ENCODE measurements at places on chromosomes 11 and 22. TPM values are rescaled to one million over a fixed set of nuclear protein-coding genes. Genes with fewer than 3 reads are reported as not detected.
A peak's percentile ranks its signal among the peaks of the same experiment; 100 is the strongest.

DNA sequence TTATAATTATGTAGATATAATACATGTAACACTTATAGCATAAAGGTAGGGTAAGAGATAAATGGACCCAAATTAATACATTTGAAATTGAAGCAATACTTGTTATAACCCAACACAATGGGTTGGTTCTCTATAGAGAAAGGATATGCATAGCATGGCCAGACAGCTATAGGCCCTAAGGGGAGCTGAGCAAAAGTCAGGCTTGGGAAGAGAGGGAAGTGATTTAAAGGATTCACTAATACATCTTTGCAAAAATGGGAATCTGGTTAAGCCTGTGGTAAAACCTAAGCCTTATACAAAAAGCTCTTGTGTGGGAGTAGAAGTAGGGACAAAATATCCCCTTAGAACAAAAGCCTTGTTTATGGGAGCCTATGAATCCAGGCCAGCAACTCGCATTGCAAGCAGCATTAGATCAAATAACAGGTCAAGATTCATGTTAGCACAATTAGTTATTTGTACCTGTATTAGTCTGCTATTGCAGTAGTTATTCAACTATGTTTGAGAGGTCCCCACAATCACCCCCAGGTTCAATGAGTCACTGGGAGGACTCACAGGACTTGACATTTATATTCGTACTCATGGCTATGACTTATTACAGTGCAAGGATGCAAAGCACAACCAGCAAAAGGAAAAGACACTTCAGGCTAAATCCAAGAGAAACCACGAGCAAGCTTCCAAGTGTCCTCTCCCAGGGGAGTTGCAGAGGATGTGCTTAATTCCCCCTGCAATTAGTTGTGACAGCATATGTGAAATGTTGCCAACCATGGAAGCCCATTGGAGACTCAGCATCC lies 144.7 kb upstream of the LMO1 start:
- no peaks in the 10 kb centered on the region for H3K4me1 ChIP-seq
- no peak overlapping the region for H3K27ac ChIP-seq
- no peaks in the 10 kb centered on the region for H3K36me3 ChIP-seq
- no peak for DNase-seq
- no peak overlapping the region for H3K4me3 ChIP-seq
- H3K27me3 ChIP-seq = no peaks in the 10 kb centered on the region

The RASGRP2 gene
- total RNA-seq = 210 TPM

- H3K36me3 ChIP-seq = peaks cover 23% of the 10 kb centered on the region
- DNase-seq = no peak
- peak overlapping the region; percentile 56 for H3K4me3 ChIP-seq
- no peaks in the 10 kb centered on the region for H3K27me3 ChIP-seq
- peak overlapping the region; percentile 53 for H3K27ac ChIP-seq
Observed at GRCh38 chr22:50272044-50272802, 2.0 kb upstream of the MAPK11 start.

DNA sequence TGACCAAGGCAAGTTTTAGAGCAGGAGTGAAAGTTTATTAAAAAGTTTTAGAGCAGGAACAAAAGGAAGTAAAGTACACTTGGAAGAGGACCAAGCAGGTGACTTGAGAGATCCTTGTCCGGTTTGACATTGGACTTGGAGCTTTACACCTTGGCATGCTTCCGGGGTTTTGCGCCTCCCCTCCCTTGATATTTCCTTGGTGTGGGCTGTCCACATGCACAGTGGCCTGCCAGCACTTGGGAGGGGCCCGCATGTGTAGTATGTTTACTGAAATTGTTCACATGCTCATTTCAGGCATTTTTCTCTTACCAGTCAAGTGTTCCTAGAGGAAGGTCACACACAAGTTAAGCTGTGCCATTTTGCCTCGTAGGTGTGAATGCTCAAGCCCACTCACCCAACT lies 19.0 kb upstream of the THRSP start:
- no peaks in the 10 kb centered on the region for H3K36me3 ChIP-seq
- H3K4me3 ChIP-seq = no peak overlapping the region
- no peak for DNase-seq
- H3K27ac ChIP-seq = no peak overlapping the region

GRCh38 chr11:69364921-69365320 lies 71.0 kb downstream of the MYEOV start:
- DNase-seq = no peak
- H3K27ac ChIP-seq = no peak overlapping the region
- H3K4me1 ChIP-seq = no peaks in the 10 kb centered on the region
- no peaks in the 10 kb centered on the region for H3K36me3 ChIP-seq

DNA sequence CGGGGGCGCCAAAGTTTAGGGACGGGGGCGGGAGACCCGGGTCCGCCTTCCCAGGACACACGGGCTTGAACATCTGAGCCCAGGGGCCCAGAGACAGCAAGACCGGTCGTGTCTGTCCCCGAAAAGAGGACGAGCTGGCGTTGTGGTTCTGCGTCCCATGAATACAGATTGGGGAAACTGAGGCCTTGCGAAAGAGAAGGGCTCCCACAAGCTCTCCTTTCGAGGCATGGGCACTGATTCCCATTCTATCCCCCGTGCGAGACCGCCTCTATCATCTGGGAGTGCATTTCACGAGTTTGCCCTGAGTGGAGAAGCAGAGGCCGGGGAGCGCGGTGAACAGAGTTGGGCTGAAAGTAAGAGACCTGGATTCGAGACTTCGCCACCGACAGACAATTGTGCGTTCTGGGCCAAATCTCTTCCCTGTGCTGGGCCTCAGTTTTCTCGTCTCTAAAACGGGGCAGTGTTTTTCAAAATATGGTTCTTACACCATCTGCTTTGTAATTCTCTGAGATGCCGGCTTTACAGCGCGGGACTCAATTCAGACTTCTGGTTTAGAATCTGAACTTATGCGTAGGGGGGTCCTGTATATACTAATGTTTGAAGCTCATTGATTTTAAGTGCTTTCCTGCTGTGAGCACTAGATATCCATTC lies 471 bp downstream of the RNF185 start:
- H3K27me3 ChIP-seq = no peaks in the 10 kb centered on the region
- H3K4me3 ChIP-seq = peak overlapping the region; percentile 80
- H3K4me1 ChIP-seq = peaks cover 29% of the 10 kb centered on the region
- peak; percentile 79 for DNase-seq
- H3K27ac ChIP-seq = peak overlapping the region; percentile 79

GRCh38 chr11:101914341-101914737 lies 471 bp upstream of the CEP126 start:
- H3K36me3 ChIP-seq = no peaks in the 10 kb centered on the region
- no peak for DNase-seq
- H3K27ac ChIP-seq = peak overlapping the region; percentile 11
- H3K27me3 ChIP-seq = no peaks in the 10 kb centered on the region

GRCh38 chr11:134019500-134019899 lies 49.4 kb upstream of the JAM3 start:
- H3K27me3 ChIP-seq = peaks cover 12% of the 10 kb centered on the region
- no peak overlapping the region for H3K4me3 ChIP-seq
- no peak overlapping the region for H3K27ac ChIP-seq
- H3K4me1 ChIP-seq = no peaks in the 10 kb centered on the region
- no peaks in the 10 kb centered on the region for H3K36me3 ChIP-seq
- no peak for DNase-seq

- H3K27me3 ChIP-seq = peaks cover 31% of the 10 kb centered on the region
- no peaks in the 10 kb centered on the region for H3K4me1 ChIP-seq
- DNase-seq = no peak
- no peaks in the 10 kb centered on the region for H3K36me3 ChIP-seq
- H3K27ac ChIP-seq = no peak overlapping the region
Observed at GRCh38 chr11:113505046-113505445, 29.8 kb upstream of the DRD2 start.

The NXPE2 gene
- not detected for total RNA-seq

The HSPB2 gene
- 1.8 TPM for total RNA-seq

The CDC42EP1 gene
- 26.5 TPM for total RNA-seq

DNA sequence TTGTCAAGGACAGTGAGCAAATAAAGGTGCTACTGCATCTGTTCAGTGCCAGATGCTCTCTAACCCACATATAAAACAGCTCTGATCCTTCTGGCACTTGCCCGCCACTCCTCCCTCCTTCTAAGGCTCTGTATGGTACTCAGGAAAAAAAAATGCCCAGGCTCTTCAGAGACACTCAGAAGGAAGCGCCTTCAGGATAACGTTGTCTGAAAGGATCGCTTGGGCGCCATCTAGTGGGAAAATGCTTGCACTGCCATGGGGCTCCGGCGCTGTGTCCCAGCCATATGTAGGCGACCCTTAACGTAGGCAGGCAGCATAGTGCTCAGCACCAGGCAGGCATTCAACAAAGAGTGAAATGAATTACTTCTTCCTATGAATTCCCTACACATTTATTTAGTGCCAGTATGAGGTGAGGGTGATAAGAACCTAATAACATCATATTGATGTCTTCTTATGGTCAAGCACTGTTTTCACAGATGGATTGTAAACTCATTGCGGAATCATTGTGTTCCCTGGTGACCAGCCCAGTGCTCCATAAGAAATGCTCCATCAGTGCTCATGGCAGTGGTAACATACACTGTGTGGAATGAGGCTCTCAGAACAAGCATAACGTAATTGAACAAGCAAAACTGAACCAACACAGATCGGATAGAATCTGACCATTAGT lies 39.6 kb downstream of the PAMR1 start:
- H3K4me3 ChIP-seq = no peak overlapping the region
- H3K36me3 ChIP-seq = no peaks in the 10 kb centered on the region
- no peaks in the 10 kb centered on the region for H3K27me3 ChIP-seq
- DNase-seq = peak; percentile 85
- no peaks in the 10 kb centered on the region for H3K4me1 ChIP-seq
- H3K27ac ChIP-seq = no peak overlapping the region

DNA sequence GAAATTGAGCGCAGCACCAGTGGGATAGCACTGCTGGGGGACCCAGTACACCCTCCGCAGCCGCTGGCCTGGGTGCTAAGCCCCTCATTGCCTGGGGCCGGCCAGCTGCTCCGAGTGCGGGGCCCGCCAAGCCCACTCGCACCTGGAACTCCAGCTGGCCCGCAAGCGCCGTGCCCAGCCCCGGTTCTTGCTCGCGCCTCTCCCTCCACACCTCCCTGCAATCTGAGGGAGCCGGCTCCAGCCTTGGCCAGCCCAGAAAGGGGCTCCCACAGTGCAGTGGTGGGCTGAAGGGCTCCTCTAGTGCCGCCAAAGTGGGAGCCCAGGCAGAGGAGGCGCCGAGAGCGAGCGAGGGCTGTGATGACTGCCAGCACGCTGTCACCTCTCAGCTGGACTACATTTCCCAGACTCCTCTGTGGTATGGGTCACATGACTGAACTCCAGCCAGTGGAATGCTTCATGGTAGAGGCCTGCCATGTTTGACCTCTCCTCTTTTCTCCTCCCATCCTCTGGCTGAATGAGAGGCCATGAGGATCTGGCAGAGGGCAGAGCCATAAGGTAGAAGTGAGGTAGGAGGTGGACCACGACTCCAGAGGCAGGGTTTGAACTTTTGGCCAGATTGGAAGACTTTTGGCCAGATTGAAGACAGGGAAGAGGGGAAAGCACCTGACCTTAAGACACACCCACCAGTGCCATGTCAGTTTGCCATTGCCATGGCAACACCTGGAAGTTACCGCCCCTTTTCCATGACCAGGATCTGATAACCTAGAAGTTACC lies 6.2 kb downstream of the MRGPRD start:
- no peak overlapping the region for H3K27ac ChIP-seq

- no peak overlapping the region for H3K27ac ChIP-seq
- no peaks in the 10 kb centered on the region for H3K27me3 ChIP-seq
- no peaks in the 10 kb centered on the region for H3K36me3 ChIP-seq
- no peak overlapping the region for H3K4me3 ChIP-seq
- DNase-seq = no peak
Observed at GRCh38 chr11:46107408-46107718, 13.9 kb downstream of the PHF21A start.

DNA sequence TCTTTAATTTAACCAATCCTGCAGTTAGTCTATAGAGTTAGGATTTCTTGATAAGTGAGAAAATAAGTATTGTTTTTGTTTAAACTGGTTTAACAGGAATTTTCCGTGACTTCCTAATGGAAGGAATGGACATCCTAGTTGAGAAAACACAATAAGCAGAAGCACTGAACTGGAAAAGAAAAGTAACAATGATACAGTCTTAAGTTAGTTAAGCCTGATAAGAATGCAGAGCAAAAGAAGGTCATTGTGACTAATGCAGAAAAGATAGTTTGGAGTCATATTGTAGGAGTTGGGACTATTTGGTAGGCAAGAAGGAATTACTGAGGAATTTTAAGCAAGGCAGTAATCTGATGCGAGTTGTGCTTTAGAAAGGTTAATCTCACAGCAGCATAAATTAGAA lies 11.7 kb downstream of the RNF141 start:
- H3K4me1 ChIP-seq = no peaks in the 10 kb centered on the region
- H3K4me3 ChIP-seq = no peak overlapping the region
- H3K27me3 ChIP-seq = no peaks in the 10 kb centered on the region

The CBLIF gene
- total RNA-seq = not detected

GRCh38 chr11:93700830-93701229 lies 39.3 kb downstream of the CEP295 start:
- H3K4me1 ChIP-seq = no peaks in the 10 kb centered on the region
- H3K27me3 ChIP-seq = no peaks in the 10 kb centered on the region
- H3K4me3 ChIP-seq = no peak overlapping the region
- no peak overlapping the region for H3K27ac ChIP-seq
- no peak for DNase-seq

GRCh38 chr22:33112580-33112979 lies 54.4 kb upstream of the SYN3 start:
- no peak for DNase-seq
- H3K27me3 ChIP-seq = no peaks in the 10 kb centered on the region
- no peaks in the 10 kb centered on the region for H3K36me3 ChIP-seq

GRCh38 chr22:17918840-17919239 lies 105.5 kb downstream of the MICAL3 start:
- DNase-seq = no peak
- H3K27me3 ChIP-seq = no peaks in the 10 kb centered on the region
- peaks cover 61% of the 10 kb centered on the region for H3K4me1 ChIP-seq
- no peak overlapping the region for H3K4me3 ChIP-seq
- peak overlapping the region; percentile 13 for H3K27ac ChIP-seq

GRCh38 chr11:77753230-77753629 lies 67.3 kb downstream of the RSF1 start:
- no peak overlapping the region for H3K27ac ChIP-seq
- H3K4me3 ChIP-seq = no peak overlapping the region
- H3K4me1 ChIP-seq = peaks cover 11% of the 10 kb centered on the region
- no peak for DNase-seq

The CCDC89 gene
- total RNA-seq = 1.3 TPM

DNA sequence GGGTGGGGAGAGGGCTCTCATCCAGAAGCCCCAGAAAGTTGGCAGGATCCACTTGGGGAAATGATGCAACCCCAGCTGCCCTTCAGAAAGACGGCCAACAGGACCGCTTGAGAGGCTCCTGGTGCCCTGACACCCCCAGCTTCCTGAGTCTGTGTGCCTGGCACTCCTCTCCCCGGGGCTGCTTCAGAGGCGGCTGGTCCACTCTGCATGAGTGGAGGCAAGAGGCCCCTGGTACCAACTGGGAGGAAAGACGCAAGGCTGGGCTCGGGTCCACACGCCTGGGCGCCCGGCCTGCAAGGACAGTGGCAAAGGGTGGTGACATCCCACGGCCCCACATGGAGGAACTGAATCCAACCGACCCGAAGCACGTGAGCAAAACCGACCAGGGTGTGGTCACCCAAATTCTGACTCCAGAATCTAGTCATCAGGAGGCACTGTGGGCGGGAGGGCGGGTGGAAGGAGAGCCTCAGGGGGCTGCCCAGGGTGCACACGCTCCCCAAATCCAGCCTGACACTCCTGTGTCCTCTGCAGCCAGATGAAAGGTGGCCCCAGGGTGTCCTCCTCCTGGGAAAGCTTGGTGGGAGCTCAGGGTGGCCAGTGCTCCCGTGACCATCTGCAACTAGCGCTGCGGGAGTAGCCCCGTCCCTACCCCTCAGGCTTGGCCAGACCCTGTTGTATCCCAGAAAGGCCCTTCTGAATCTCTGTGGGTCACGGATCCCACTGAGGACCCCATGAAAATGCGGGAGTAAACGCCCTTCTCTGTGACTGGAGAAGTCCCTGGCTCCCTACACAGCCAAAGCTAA lies 3.7 kb downstream of the RNH1 start:
- H3K36me3 ChIP-seq = peaks cover 37% of the 10 kb centered on the region
- peaks cover 61% of the 10 kb centered on the region for H3K4me1 ChIP-seq
- H3K4me3 ChIP-seq = peak overlapping the region; percentile 25
- H3K27ac ChIP-seq = peak overlapping the region; percentile 86
- DNase-seq = peak; percentile 86

Data from spleen (tissue), 13 donors.